ENCODE measurements at places on chromosomes 3 and 15. TPM values are rescaled to one million over a fixed set of nuclear protein-coding genes. Genes with fewer than 3 reads are reported as not detected.

- H3K4me3 ChIP-seq: peak overlapping the region; percentile 58
- peaks cover 47% of the 10 kb centered on the region for H3K4me1 ChIP-seq
- no peak for DNase-seq
These were observed 359 bp downstream of the ARIH1 start for GRCh38 chr15:72474466-72474911.

GRCh38 chr15:72153269-72154000 lies 35.2 kb downstream of the SENP8 start:
- H3K27me3 ChIP-seq: no peaks in the 10 kb centered on the region
- H3K4me1 ChIP-seq: peaks cover 30% of the 10 kb centered on the region
- DNase-seq: no peak
- no peaks in the 10 kb centered on the region for H3K36me3 ChIP-seq
- peak overlapping the region; percentile 38 for H3K27ac ChIP-seq

SERPINI1 gene
- polyA plus RNA-seq: 4.3 TPM

DNA sequence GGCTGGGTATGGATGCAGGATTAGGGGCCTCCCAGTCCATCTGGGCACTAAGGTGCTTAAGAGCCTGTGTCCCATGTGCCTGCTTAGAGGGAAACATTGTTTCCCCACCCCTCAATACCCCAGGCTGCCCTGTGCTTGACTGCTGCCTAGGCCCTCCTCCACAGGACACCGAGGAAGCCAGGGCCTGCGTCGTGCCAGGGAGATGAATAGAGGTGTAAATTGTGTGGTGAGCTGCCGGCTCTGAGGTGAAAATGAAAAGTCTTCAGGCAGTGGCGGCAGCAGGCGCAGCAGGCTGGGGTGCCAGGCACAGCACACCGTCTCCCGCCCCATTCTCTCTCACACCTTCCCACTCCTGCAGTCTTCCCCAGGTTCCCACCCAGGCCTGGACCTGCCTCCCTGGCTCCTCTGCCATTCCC lies 13.9 kb upstream of the GRM2 start:
- no peak for DNase-seq
- H3K36me3 ChIP-seq: no peaks in the 10 kb centered on the region
- H3K4me1 ChIP-seq: no peaks in the 10 kb centered on the region
- no peaks in the 10 kb centered on the region for H3K27me3 ChIP-seq
- H3K27ac ChIP-seq: no peak overlapping the region

SETD2 gene
- polyA plus RNA-seq: 20.5 TPM

GRCh38 chr15:39013262-39013661 lies 448.6 kb upstream of the RASGRP1 start:
- no peaks in the 10 kb centered on the region for H3K4me1 ChIP-seq
- H3K36me3 ChIP-seq: no peaks in the 10 kb centered on the region
- no peak overlapping the region for H3K4me3 ChIP-seq
- no peak overlapping the region for H3K27ac ChIP-seq
- DNase-seq: no peak

UNC45A gene
- polyA plus RNA-seq: 31.4 TPM

Measured in sigmoid colon (tissue), 7 donors.